ENCODE measurements at places on chromosomes 4 and X.

DNA sequence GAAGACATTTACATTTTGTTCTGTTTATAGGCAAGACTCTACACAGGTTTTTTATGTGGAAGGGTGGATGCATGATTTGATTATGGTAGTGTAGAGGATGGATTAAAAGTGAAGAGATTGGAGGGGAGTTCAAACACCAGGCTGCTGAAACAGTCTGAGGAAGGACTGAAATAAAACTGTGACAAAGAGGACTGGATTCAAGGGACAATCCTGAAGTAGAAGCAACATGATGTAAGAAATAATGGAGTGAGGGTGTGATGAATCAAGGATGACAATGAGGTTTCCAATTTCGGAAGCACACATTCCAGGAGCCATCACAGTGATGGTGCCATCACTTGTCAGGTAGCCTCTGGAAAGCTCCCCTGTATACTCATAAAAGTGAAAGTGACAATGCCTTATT lies 103.5 kb downstream of the SYNPO2 start:
- no peak for DNase-seq

DNA sequence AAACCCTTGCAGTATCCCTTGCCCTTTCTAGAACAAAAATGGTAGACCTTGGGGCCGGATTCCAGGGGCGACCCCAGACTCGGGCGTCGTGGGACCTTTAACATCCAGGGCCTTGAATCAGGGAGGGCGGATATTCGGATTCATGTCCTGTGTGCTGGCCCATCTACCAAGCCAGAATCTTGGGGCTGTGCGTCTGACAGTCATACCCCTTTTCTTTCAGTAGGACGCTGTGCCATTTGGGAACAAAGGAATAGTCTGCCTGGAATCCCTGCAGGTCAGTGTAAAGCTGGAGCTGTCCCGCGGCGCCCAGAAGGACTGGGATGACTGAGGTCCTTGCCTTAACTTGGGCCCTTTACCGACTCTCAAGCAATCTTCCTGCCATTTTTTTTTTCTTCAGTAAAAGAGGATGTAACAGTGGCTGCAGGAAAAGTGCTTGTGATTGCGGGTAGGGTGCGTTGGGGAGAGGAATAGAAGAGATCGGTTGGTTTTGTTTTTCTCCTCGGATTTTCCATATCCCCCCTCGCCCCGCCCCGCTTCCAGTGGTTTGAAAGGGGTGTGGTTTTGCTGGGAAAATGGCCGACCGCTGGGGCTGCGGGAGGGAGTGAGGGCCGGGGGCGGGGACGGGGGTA lies 518 bp downstream of the ARMCX1 start:
- no peak for DNase-seq

- no peak for DNase-seq
Measured at GRCh38 chr4:150156543-150156942, 78.3 kb downstream of the DCLK2 start.

DNA sequence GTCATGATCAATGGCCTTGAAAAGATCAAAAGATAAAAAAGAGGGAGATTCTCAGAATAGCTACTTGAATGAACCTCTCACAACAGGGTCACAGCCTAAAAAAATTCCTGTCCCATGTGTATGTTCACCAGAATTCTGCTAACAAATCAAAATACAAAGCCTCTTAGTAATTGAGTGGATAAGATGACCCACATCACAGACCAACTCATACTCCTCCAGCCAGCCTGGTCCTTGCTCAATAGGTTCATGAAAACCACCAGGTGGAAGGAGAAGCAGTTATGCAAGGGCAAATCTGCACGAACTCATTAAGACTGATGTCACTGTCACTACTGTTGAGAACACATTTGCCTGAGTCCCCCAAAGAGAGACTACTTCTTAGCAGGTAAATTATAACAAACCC lies 21.5 kb downstream of the WDFY3 start:
- DNase-seq: no peak

DNA sequence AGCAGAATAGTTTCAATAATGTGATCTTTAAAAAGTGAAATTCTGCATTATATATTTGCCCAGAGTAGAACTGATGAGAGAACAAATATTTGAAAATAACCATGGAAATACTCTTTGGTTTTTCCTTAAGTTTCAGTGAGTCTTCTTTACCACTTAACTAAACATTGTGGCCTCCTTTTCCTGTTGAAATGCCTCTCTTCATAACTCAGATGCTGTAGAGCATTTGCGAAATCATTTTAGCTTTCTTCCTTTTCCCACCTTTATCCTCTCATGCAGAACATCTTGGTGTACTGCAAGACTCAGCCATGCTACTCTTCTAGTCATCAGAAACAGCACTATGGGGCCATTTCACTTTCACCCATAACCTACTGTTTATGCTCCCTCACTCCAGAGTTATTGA lies 48.2 kb downstream of the CASK start:
- no peak for DNase-seq

DNA sequence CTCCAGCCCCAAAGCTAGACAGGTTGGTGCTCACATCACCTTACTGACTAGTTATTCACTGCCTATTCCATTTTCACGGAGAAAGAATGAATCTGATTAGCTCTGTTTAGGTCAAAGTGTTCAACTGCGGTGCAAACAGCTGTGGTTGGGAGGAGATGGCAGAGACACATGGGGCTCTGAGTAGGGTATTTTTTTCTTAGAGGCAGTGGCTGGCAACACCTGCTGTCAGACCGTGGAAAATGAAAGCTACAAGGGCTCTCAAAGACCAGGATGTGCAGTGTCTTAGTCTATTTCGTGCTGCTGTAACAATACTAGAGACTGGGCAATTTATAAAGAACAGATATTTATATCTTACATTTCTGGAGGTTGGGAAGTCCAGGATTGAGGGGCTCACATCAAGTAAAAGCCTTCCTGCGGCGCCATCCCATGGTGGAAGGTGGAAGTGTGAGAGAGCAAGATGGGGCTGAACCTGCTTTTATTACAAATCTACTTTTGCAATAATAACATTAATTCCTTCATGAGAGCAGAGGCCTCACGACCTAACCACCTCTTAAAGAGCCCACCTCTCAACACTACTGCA lies 10.6 kb downstream of the NYX start:
- DNase-seq: no peak

- DNase-seq: no peak
Measured at GRCh38 chr4:180436361-180436760, 1806.8 kb upstream of the TENM3 start.

GRCh38 chr4:24643774-24644520 lies 59.6 kb upstream of the DHX15 start:
- DNase-seq: no peak

GRCh38 chr4:31411565-31411964 lies 691.4 kb downstream of the PCDH7 start:
- no peak for DNase-seq

DNA sequence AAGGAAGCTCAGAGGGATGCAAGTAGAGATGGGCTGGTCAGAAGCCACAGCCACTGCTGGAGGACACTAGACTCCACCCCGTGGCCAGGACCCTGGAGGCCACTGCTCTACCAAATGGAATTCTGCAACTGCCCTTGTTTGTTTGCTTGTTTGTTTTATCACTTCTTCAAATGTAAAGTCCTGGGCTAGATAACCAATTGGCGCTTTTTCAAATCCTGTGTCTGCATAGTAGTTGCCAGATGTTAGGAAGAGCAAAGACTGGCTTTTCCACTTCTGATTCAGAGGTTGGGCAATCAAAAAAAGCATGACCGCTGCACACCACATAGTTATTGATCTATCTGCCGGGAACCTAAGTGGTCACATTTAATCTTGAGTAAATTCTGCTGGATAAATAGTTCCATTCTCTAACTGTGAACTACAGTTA lies 255.2 kb upstream of the SFRP2 start:
- no peak for DNase-seq

GRCh38 chr4:76680952-76681351 lies 217.0 kb downstream of the SOWAHB start:
- no peak for DNase-seq

- DNase-seq: no peak
Measured at GRCh38 chr4:39169426-39169825, 12.9 kb upstream of the WDR19 start.

GRCh38 chr4:54741202-54741601 lies 83.4 kb downstream of the KIT start:
- no peak for DNase-seq

DNA sequence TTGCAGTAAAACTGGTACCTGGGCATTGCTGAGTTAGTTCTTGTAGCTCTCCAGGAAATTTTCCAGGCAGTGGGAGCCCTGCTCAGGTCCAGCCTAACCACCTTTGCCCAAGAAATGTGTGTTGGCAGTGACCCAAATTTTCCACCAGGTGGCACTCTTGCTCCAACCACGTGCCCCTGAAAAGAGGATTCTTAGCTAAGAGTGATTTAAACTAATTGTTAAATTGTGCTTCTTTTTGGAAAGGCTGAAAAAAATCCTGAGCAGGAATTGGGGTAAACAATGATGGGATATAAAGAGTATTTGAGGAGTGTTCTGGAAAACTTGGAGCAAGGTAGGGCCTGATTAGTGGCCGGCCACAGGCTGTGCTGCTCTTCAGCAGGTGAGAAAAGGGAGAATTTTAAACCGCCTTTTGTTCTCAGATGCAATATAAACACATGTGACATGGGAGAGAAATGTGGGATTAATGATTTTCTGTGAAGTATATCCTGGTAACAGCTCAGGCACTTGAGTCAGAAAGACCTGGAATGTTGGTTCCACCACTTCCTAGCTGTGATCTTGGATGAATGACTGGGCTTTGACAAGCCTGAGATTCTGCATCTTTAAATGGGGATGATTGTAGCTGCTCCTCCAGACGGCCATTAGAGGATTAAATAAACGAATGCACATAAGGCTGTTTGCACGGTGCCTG lies 219.6 kb downstream of the PTTG2 start:
- DNase-seq: peak; percentile 47

DNA sequence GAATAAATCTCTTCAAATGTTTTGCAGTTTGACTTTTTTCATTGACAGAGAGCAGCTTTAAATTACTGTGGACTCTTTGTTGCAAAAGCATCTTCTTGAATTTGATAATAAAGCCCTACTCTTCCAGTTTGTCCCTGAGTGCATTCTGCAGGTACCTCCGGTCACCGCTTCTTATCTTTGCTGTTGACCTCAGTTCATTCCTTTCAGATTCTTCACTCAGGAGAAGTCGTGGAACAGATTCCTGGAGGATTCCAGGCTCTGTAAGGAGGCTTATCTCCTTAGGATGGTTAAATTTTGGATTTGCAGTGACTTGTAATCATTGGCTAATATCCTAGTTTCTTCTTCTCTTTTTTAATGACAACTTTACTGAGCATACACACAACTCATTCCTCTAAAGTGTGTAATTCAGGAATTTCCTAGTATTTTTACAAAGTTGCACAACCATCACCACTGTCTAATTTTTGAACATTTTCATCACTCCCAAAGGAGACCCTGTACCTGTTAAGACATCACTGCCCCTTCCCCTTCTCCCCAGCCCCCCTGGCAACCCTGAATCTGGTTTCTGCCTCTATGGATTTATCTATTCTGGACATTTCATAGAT lies 22.0 kb downstream of the TBL1X start:
- no peak for DNase-seq

DNA sequence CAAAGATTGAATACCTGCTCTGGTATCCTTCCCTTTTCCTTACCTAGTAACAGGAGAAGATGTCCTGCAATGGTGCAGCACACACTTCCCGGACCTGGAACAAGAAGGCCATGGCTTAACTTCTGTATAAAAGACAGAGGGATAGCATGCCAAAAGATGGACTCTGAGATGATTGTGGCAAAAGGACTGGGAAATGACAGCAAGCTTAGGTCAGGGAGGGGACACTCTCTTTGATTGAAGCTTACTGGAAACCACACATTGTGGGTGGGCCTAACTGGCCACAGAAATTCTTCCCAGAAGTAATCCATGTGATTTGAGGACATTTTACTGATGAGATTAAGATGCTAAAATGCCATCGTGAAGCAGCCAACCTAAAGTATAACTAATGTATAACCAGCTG lies 71.0 kb upstream of the OTUD4 start:
- no peak for DNase-seq

- peak; percentile 7 for DNase-seq
Measured at GRCh38 chr4:60683973-60684372, 516.2 kb upstream of the ADGRL3 start.

GRCh38 chrX:31705816-31706215 lies 634.0 kb upstream of the FTHL17 start:
- no peak for DNase-seq

GRCh38 chrX:8048466-8048865 lies 121.3 kb upstream of the PNPLA4 start:
- no peak for DNase-seq
